Activated CD8-positive, alpha-beta T cell treated with anti-CD3 and anti-CD28 coated beads for 36 hours (primary cell): ENCODE measurements at places on chromosomes 11 and 22. TPM values are rescaled to one million over a fixed set of nuclear protein-coding genes. Genes with fewer than 3 reads are reported as not detected.
A peak's percentile ranks its signal among the peaks of the same experiment; 100 is the strongest.

GRCh38 chr22:45742866-45743450, 71.3 kb downstream of the ATXN10 start:
- DNase-seq = no peak

- no peak for DNase-seq
These were observed 43.2 kb downstream of the LMO1 start for GRCh38 chr11:8220261-8221045.

DNA sequence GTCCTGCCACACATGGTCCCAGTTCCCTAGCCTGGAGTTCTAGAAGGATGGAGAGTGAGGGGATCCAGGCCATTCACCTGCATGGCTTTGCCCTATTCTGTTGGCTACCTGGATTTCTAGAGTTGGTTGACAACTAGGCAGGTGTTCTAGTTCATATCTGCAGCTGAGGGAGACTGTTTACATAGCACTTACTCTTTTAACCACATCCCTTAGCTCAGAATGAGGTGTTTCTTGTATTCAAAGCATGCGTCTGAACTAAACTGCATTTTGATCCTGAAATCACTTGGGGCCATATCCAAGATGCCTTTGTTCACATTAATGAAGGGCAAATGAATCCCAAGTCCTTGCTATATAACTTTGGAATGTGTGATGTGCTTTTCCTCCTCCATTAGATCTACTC, 60.9 kb downstream of the SYT13 start:
- no peak for DNase-seq

GRCh38 chr11:64638018-64638665, 47.1 kb downstream of the SLC22A12 start:
- DNase-seq = no peak

DNA sequence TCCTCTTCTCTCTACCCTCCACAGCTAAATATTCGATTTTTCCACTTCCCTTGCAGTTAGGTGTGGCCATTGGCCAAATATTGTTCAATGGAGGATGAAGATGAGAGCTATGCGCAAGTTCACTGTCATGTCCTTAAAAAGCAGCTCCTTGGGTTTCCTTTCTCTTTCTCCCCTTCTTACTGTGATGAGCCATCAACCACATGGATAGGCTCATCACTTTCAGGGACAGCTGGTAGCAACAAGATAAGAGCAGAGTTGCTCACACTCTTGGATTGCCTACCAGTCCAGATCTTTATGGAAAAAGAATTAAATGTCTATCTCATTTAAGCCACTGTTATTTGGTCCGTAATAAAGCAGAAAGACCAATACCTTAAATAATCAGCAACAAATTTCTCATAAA, 377.0 kb downstream of the DDX10 start:
- no peak for DNase-seq

DNA sequence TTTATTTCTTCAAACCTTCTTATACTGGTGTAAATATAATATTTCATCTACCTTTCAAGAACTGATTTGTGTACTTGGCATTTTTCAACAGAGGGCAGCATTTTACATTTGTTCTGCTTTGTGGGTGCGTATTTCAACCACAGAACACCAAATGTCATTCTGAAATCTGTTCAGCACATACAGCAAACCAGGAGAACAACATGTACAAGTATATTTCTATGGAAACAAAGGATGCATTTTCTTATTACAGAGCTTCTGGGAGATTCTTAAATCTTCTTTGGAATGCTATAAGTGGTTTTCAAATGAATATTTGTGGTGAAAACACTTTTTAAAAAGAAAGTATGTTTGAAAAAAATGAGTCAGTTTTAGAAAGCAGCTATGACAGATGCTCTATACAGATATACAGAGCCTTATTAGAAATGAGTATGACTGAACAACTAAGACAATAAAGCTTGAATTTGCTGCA, 946.0 kb downstream of the FAM181B start:
- peak; percentile 13 for DNase-seq

- DNase-seq = no peak
These were observed 5.9 kb downstream of the HBG1 start for GRCh38 chr11:5243816-5244180.

DNA sequence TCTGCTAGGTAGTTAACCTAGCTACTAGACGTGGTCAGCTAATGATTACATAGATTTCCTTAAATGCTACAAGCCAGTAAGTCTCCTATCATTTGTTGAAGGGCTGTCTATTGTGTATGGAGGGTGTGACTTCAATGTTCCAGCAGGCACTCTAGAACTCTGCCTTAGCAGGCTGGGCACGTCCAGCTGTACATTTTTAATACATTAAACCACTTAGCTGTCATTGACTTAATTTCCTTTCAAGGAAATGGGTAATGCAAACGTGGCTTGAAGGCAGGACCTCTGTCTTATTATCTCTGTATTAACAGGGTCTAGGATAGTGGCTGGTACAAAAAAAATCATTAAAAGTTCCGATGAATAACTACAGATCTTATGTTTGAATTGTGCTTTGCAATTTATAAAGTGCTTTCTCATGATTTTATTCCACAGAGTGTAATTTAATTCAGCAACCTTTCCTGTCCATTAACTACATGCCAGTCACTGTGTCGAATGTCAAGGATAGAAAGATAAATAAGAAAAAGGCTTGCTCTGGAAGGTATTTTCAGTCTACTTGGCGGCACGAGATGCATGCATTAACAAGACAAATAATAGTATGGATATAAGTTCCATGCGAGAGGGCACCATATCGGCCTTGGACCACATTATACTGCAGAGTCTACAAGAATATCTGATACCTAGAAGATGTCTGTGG, 60.3 kb downstream of the APOL3 start:
- no peak for DNase-seq

MS4A8 gene
- not detected for total RNA-seq

HSCB gene
- 16.5 TPM for total RNA-seq
